ENCODE measurements at places on chromosomes 6 and 20. TPM values are rescaled to one million over a fixed set of nuclear protein-coding genes. Genes with fewer than 3 reads are reported as not detected.

The MDFI gene
- total RNA-seq, result 3.3 TPM

The IL17A gene
- not detected for total RNA-seq

The AKAP12 gene
- total RNA-seq, result 65.5 TPM

The MICB gene
- total RNA-seq, result 17.2 TPM

The SLC17A1 gene
- total RNA-seq, result not detected

The CLPSL2 gene
- total RNA-seq, result not detected

The NEU1 gene
- 109 TPM for total RNA-seq

The TSBP1 gene
- not detected for total RNA-seq

The DEFB129 gene
- total RNA-seq, result not detected

The GABRR2 gene
- total RNA-seq, result 0.26 TPM

Measured in fibroblast of lung (primary cell).